ENCODE measurements at places on chromosomes 7 and 10.

- no peak for DNase-seq
Observed at GRCh38 chr7:157771689-157772088, 434.9 kb downstream of the DNAJB6 start.

GRCh38 chr10:87671139-87671815, 11.6 kb downstream of the PAPSS2 start:
- DNase-seq = no peak

- no peak for DNase-seq
Observed at GRCh38 chr10:119120413-119120867, 16.5 kb downstream of the DENND10 start.

- no peak for DNase-seq
Observed at GRCh38 chr10:125016611-125017202, 74.8 kb downstream of the ZRANB1 start.

- DNase-seq = no peak
Observed at GRCh38 chr7:34823650-34824258, 165.7 kb downstream of the NPSR1 start.

DNA sequence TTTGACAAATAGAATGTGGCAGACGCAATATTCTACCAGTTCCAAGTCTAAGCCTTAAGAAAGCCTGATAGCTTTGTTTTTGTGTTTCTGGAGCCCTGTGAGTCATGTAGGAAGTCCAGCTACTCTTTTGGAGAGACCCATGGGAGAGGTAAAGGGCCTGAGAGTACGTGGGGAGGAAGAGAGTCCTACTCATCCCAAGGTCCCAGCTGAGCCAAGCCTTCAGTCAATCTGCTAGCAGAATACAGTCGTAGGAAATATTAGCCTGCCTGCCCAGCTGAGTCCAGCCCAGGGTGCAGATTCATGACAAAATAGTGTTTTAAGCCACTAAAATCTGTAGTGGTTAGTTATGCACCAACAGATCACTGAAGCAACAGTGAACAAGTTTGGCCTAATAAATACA, 9.0 kb upstream of the GNA12 start:
- DNase-seq = no peak

DNA sequence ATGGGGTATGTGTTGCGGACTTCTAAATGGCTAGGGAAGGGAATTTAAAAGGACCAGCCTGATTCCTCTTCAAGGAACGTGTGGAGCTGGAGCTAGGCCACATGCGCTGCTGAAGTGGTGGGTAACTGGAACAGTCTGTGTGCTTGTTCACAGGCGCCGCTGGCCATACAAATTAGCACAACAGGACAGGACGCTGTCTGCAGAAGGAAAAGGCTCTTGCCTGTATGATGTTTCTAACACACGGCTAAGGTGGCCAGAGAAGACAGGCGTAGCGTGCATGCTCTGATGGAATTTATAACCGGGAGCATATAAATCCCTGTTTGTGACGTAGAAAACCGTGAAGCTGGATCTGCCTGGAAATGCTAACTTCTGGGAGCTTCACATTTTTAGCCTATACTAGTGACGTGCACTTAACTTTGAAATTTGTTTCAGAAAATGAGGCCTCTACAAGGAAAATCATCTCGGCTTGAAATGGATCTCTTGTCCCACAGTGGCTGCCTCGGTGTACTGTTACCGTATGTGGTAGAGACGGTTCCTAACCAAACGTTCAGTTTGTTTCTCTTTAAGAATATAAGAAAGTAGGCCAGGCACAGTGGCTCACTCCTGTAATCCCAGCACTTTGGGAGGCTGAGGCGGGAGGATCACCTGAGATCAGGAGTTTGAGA, 569.4 kb downstream of the PTPRN2 start:
- peak; percentile 52 for DNase-seq

DNA sequence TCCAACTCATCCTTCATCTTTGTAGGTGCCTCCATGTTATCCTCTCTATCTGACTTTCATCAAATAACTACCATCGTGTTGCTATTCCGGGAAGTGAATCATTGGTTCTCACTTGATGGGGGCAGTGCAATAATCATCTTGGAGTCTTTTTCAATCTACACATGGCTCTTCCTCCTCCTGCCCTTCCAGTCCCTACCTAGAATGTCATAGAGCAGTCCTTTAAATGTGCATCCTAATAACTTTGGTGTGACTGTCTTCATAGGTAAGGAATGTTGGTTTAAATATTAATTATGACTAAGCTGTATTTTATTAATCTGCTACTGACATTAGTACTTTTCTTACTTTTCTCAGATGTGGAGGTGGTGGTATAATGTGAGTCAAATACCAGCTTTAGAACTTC, 8.4 kb upstream of the CDK14 start:
- DNase-seq = no peak

DNA sequence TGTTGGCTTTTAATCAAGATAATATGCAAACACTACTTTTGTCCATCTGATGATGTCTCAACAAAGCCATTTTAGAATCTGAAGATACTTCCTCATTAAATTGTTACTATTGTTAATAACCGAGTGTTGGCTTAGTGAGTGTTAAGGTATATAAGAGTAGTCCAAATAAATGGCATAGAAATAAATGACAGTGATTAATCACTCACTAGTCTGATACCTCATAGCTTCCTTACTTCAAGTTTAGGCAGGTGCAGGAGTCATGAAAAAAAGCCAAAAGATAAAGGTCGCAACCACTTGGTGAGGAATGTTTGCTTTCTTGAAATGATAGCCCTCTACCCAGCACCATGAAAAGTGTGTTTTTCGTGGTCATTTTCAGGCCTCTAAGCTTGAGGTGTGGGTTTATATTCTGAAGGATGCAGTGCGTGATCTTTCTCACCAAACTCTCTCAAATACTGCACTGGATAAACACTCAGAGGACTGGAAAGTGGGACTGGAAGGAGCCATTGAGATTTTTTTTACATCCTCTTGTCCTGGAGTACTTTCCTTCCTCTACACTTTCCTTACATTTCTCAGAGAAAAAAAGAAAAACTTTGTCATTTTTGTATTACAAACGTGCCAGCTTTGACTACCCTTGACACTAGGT, 138.1 kb downstream of the KIAA1217 start:
- no peak for DNase-seq

GRCh38 chr7:153087498-153087897, 327.9 kb downstream of the ACTR3B start:
- no peak for DNase-seq

GRCh38 chr10:116237260-116237659, 35.7 kb downstream of the GFRA1 start:
- DNase-seq = no peak

- no peak for DNase-seq
Observed at GRCh38 chr10:132456881-132457280, 59.9 kb downstream of the PWWP2B start.

DNA sequence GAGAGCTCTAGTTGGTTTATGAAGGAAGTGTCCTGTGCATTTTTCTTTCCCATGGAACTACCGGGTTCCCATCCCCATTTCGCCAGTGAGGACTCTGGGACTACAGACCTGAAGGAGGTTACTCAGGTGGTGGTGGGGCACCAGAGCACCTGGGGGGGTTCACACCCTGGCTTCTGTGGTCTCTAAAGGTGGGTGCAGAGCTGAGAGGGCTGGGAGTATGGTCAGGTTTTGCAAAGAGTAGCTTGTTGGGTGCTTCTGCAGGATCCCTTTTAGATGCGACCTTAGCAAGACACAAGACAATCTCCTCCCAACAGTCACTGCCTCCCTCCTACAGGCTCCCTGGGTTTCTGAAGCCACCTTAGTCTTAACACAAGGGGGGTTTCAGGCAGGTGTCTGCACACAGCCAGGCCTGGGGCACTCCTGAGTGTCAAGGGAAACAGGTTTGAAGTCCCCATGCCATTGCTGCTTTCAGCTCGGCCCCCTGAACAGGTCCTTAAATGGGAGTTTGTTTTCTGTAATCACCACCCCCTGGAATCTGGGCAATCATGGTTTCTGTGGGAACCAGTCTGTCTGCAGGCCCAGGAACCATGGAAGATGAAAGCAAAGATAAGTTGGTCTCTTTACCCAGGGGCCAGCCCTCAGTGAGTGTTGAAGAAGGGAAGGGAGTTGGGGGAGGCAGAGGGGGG, 9.9 kb upstream of the CXCL12 start:
- no peak for DNase-seq

- DNase-seq = no peak
Observed at GRCh38 chr10:53230651-53231050, 458.1 kb upstream of the MBL2 start.

DNA sequence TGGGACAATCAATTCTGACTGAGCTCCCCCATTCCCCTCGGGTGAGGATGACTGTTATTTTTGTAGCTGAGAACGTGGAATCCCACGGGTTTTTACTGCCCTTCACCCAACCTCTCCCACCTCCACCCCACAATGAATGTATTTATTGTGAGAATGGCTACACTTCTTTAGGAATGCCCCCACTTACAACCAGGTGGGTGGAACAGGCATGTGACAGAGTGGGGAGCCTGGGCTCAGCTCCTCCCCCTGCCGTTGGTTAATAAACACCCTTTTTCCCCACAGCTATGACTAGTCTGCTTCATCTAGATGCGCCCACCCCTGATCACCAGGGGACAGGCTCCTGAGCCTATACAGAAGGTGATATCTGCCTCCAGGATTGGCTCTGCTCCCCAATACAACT, 2.0 kb downstream of the MRPL43 start:
- DNase-seq = no peak

DNA sequence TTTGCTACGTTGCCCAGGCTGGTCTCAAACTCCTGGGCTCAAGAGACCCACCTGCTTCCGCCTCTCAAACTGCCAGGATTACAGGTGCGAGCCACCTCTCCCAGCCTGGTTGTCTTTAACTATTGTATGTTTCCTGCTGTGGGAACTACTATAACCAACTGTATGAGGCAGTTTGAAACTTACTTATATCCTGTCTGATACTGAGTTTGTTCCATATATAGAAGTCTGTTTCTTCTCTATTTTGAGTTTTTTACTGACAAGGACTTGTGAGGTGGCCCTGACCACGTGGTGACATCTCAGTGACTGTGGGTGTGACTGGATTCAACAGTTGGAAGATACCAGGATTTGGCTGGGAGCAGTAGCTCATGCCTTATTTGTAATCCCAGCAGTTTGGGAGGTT, 14.2 kb downstream of the FBH1 start:
- DNase-seq = no peak

- DNase-seq = no peak
Observed at GRCh38 chr7:44138698-44139097, 2.4 kb downstream of the MYL7 start.

DNA sequence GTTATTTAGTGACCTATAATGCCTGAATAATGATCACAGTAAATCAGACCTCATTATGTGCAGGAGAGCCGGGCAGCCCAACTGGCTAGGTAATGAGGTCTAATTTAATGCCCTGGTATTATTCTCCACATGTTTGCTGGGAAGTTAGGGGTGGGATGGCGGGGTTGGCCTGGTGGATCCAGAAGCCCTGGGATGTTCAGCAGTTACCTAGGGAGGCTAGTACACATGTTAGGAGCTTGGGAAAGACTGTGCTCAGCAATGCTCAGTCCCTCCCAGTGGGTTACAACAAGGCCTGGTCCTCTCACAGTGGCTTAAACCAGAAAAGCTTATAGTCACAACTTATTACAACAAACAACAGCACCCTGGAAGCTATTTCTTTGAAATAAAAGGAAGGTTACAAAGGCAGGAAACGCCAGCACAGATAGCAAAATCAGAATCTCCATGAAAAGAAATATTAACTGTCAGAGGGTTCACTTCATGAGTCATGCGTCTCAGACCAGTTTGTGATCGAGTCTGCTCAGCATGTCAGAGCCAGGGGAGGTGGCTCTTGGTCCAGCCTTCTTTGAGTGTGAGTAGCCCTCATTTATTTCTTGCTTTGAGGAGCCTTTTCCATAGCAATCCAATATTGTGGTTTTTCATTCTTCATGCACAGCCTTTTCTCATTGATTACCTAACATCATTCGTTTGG, 418.6 kb upstream of the NPVF start:
- DNase-seq = no peak

DNA sequence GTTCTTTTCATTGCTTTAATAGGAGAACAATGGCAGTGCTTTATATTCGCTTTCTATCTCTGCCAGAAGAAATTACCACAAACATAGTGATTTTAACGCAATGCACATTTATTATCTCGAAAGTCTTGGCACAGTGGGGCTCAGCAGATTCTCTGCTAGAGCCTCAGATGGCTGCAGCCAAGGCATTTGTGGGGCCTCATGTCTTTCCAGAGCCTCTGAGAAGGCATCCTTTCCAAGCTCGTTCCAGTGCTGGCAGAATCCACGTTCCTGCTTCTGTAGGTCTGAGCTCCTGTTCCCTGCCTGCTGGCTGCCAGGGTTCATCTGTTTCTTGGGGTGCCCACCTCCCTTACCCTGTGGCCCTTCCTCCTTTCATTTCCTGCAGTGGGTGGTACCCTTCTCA, 60.2 kb downstream of the LRRC18 start:
- DNase-seq = no peak

- DNase-seq = no peak
Observed at GRCh38 chr10:132117146-132117545, 51.4 kb downstream of the JAKMIP3 start.

GRCh38 chr10:86878983-86879713, 78.3 kb downstream of the MMRN2 start:
- DNase-seq = no peak

DNA sequence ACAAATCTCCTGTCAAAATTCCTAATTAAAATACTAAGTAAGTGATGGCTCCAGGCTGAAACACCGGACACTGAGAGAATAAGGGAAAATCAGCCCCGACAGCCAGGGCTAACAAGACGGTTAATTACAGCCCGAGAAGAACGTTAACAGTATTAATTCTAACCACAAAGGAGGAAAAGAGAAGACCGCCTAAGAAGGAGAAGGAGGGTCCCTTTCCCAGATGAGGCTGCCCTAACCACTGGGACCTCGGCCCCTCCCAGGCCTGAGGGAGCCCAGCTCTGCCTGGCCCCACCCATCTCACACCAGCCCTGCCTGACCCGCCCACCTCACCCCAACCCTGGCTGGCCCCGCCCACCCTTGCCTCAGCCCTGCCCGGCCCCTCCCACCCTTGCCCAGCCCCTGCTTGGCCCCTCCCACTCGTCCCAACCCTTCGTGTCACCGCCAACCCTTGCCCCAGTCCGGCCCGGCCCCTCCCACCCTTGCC, 51.3 kb downstream of the PWWP2B start:
- DNase-seq = no peak

- DNase-seq = no peak
Observed at GRCh38 chr7:134452419-134452838, 6.5 kb downstream of the AKR1B1 start.
